ENCODE measurements at places on chromosomes 4 and X.
A peak's percentile ranks its signal among the peaks of the same experiment; 100 is the strongest.

- DNase-seq = no peak
Observed at GRCh38 chr4:169765835-169766234, 8.1 kb upstream of the HPF1 start.

- DNase-seq = no peak
Observed at GRCh38 chr4:24468071-24468470, 116.3 kb downstream of the DHX15 start.

DNA sequence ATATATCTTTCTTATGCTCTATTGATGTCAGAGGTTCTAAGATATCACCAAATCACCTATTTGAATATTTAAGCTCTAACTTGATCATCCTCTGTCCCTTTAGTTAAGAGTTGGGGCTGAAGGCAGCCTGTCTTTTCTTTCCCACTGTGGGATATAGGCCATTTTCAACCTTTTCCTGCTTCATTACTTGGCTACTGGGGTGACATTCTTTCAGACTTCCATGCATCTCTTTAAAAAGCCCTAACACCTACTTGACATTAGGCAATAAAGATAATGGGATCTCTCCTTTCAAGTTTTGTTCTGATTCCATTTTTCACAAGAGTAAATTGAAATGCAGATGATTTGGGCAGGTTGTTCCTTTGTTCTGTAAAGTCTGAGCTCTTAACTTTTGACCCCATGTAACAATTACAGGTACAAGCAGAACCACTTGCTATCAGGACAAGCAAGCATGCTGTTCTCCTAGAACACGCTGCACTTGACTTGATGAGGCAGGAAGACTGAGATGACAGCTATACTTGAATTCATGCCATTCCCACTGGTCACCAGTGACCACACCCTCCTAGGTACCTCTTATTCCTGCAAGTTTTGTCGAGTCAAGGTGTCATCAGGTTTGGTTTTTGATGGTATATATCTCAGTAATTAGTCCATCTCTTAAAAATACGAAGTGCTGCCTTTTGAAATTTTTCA is 18.2 kb downstream of the HOPX start:
- no peak for DNase-seq

GRCh38 chr4:87856816-87857215 is 24.0 kb downstream of the MEPE start:
- DNase-seq = no peak

DNA sequence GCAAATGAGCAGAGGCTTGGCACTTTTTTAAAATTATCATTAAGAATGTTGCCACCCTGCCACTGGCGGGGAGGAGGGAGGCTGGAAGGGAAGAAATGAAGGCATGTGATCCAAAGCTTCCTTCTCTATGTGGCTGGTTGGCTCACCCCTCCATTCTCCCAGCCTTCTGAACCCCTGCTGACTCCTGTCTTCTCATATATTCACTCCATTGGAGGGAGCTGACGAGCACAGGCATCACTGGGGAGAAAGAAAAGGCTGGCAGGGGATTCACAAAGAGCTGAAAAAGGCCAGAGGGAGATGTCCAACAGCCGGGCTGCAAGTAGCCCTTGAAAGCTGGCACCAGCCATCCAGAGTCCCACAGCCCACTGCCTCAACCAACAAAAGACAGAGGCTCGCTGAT is 495.6 kb downstream of the BCOR start:
- DNase-seq = no peak

GRCh38 chr4:147975933-147976928 is 244.3 kb downstream of the ARHGAP10 start:
- DNase-seq = no peak

GRCh38 chr4:153531000-153531358 is 64.8 kb downstream of the TMEM131L start:
- no peak for DNase-seq

DNA sequence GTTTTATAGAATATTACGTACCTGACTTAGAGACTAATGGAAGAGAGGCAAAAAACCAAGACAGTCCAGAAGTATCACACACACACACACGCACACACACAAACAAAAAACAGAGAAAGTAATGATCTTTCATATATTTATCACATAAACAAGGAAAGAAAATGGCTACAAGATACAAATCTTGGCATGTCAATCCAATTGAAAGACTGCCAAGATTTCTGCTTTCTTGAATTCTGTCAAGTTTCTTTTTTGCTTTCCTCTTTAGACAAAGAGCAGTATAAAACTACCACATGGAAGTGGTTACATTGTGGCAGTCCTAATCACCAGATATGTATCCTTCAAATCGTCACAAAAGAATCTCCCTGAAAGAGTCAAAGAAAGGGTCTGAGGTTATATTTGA is 2097.4 kb upstream of the AGA start:
- no peak for DNase-seq

- no peak for DNase-seq
Observed at GRCh38 chrX:2264179-2265030, 236.4 kb downstream of the DHRSX start.

DNA sequence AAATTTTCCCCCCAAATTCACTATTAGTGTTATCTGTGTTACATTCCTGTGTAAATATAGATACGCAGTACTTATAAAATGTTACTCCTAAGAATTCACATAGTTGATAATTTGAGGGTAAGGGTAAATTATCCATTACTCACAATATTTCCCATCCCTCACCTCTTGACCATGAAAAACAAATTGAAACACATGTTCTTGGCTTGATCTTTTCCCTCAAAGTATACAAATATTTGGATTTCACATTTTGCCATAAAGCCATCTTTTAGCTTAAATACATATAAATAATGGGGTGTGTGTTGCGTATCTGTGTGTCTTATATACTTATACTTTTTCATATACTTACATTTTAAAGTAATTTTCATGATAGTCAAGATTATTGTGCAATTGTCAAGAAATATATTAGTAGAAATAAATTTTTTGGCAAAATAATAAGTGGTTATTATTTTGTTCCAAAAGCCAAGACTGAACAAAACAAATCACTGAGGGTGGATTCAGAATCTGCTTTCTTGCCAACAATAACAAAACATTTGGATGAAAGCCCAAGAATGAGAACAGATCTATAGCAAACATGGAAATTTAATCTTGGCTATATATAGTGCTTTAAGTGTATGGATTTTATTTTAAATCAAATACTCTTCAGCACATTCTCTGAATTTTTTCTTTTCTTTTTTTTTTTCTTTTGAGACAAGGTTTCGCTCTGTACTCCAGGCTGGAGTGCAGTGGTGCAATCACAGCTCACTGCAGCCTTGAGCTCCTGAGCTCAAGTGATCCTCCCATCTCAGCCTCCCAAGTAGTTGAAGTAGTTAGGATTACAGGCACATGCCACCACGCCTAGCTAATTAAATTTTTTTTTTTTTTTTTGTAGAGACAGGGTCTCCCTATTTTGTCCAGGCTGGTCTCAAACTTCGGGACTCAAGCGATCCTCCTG is 48.5 kb upstream of the PRSS48 start:
- no peak for DNase-seq

- no peak for DNase-seq
Observed at GRCh38 chr4:108148316-108148715, 20.4 kb downstream of the LEF1 start.

DNA sequence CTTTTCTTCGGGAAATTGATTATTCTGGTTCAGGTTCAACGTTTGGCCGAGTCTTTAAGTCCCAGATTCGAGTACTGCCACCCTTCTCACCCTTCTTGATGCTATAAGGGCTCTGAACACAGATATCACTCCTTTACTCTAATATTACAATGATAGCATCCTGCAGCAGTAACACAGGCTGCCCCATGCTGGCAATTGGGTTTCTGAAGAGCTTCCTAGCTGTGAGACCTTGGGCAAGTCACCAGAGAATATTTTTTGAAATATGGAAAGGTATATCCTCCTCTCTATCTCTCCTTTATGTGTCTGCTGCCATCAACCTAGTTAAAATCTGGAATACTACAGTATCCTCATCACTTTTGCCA is 297 bp upstream of the MTMR8 start:
- no peak for DNase-seq

- no peak for DNase-seq
Observed at GRCh38 chr4:7358100-7358735, 76.5 kb downstream of the PSAPL1 start.

DNA sequence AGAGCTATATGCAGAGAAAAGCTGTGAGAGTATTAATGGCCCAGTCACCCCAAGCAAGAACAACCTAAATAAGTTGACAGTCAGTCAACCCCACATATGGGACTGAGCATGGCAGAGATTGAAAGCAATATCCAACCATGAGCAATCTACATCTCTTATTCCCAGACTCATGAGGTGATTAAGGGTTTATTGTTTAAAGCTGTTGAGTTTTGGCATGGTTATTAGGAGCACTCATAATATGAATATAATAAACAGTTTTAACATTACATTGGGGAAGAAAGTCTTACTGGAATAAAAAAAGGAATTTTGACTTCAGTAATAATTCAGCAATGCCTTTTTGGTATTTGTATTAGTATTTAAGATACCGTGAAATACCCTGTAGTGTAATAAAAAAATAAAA is 1627.4 kb downstream of the STIM2 start:
- DNase-seq = no peak

DNA sequence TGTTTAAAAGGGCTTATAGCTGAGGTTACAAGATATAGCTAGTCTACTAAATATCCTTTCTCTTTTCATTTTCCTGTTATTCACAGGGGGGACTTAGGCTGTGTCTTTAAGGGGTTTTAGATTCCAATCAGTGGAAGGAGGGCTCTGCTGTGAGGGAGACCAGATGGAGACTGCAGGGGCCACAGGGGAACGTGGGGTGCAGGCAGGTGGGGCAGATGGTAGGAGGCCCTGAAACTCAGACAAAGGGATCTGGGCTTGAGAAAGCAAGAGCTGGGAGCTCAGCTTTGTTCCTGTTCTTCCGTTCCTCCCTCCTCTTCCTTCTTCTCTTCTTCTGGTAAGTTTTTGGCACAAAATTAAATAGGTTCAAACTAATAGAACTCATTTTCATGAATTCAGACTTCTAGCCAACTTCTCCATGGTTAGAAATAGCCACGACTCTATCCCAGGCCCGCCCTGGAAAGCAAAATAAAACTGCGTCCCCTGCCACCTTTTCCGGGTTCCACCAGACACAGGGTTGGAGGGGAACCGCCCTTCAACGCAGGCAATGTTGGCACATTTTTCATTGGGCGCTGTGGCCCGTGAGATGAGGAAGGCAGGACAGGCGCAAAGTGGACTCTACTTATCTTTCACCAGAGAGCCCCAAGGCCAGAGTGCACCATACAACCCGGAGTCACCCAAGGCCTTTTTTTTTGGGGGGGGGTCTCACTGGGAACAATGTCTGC is 3.5 kb upstream of the TMSB4X start:
- no peak for DNase-seq

DNA sequence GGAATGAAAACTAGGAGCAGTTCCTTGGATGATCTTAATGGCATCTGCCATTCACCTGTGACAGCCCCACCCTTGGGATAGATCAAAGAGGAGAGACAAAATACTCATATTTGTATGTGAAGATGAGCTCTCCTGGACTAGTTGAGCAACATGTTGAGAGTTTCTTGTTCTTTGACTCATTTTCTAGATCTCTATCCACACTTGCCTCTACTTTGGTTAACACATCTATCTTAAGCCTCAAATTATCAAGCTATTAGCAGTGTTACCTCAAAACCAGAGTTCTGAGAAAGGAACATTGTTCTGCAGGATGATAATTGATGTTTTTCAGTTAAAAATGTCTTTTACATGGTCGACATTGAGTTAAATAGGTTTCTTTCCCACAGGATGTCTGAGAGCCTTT is 94.2 kb upstream of the TEX13D start:
- DNase-seq = no peak

- DNase-seq = peak; percentile 69
Observed at GRCh38 chrX:53048169-53049126, at the start of gene GPR173. GPR173 (plus strand) TSS chrX:53048789; CDS start chrX:53076622, 27,833 bp downstream.

DNA sequence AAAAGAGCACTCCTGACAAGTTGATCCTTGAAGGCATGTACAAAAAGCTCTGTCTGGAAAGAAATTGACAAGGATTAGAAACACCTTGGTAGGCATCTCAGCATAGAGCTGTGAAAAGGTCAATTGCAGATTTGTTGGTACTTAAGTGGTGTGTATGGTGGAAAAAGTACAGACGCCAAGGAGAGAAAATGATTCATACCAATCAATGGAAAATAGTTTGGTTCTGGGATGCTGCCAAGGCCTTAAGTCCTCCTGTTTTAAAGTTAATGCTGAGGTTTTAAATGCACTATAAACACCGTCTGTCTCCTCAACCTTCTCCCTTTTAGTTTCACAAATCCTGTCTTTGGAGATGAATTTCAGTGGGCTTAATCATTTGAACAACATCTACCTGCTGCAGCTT is 524.1 kb downstream of the IL15 start:
- DNase-seq = no peak

- DNase-seq = no peak
Observed at GRCh38 chrX:69262036-69262936, 97.0 kb upstream of the PJA1 start.

DNA sequence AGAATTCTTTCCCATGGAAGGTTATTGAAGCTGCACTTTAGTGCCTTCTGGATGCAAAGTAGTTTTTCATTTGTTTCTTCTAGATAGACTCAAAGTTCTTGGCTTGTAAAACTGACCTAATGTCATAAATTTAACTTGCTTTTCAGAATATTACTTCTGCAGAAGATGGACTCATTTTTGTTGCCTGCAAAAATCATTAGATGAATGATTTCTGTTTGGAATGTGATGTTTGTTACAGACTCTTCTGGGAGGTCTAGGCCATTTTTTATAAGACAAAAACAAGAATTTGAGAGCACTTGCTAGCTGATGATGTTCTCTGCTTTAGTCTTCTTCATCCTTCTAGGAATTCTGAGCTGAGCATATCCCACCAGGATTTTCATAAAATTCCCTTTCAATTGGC is 308.6 kb upstream of the GIMD1 start:
- DNase-seq = no peak

DNA sequence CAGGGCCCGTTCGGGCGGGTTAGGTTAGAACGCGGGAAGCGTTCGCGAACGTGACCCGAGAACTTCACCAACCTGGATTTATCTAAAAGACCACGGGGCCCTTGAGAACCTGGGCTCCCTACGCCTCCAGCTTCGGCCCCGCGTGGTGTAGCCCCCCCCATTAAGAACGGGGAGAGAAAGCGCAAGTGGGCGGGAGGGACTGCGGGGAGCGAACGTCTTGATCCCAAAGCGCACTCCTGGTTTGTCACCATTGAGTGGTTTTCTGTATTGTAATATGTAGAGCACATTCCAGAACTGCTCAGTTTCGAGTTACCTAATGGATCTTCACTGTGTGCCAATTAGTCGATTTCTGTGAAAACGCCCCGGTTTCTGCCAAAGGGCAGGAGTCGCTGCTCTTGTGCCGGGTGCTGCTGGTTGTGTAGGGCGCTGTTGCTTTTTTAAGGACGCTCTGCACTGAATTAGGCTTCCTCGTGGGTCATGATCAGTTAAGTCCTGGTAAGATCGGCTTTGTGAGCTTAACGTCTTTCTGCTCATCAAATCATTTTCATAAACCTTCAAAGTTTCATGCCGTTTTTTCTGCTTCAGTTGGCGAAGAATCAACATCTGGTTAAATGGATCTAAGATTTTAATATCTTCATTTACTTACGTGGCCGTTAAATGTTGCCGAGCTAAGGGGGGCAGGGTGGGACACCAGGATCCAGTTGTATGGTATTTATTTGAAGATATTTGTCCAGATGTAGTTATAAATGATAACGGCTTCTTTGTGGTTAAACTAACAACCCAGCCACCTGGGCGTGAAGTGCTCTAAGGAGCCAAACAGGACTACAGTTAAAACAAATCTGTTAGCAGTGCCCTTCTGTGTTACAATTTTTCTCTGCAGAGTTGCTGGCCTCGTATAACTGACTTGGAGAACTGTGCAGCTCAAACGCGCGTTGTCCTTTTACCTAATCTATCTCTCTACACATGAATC is 809 bp downstream of the MND1 start:
- no peak for DNase-seq

- DNase-seq = no peak
Observed at GRCh38 chr4:166501941-166502382, 628.9 kb downstream of the TLL1 start.
